Uterus (tissue), 4 donors: ENCODE measurements at places on chromosomes 16 and 17. TPM values are rescaled to one million over a fixed set of nuclear protein-coding genes. Genes with fewer than 3 reads are reported as not detected.

DNA sequence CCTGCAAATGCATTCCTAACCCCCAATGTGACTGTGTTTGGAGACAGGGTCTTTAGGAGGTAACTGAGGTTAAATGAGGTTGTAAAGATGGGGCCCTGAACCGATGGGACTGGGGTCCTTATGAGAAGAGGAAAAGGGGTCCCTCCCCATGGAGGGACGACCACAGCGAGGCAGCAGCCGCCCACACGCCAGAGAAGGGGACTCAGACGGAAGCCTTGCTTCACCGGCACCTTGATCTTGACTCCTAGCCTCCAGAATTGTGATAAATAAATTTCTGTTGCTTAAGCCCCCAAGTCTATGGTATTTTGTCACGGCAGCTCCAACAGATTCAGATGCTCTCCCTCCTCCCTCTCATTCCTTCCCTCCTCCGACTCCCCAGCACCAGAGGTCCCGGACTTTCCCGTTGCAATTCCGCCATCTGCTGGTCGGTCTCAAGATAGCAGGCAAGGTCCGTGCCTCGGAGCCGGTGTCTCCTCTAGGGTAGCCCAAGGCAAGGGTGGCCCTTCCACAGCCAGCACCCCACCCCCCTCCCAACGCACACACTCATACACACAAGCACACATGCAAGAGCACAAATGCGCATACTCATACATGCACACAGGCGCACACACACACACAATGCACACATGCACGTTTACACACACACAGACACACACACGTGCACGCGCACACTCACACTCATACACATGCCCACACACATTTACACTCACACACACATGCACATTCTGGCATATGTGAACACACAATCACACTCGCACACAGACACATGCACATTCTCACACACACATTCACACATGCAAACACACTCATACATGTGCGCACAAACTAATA, 23.1 kb upstream of the C16orf78 start:
- no peak overlapping the region for H3K4me3 ChIP-seq
- no peaks in the 10 kb centered on the region for H3K27me3 ChIP-seq
- no peak overlapping the region for H3K27ac ChIP-seq
- no peaks in the 10 kb centered on the region for H3K4me1 ChIP-seq
- DNase-seq, result peak; percentile 37

GRCh38 chr17:45132572-45133463, 503 bp upstream of the PLCD3 start:
- DNase-seq, result peak; percentile 81
- H3K4me3 ChIP-seq, result peak overlapping the region; percentile 89
- no peaks in the 10 kb centered on the region for H3K36me3 ChIP-seq
- H3K4me1 ChIP-seq, result peaks cover 13% of the 10 kb centered on the region
- H3K27ac ChIP-seq, result peak overlapping the region; percentile 97

GRCh38 chr17:28849281-28849680, 5.5 kb upstream of the ERAL1 start:
- H3K27ac ChIP-seq, result no peak overlapping the region
- H3K36me3 ChIP-seq, result no peaks in the 10 kb centered on the region
- H3K4me1 ChIP-seq, result no peaks in the 10 kb centered on the region
- DNase-seq, result no peak
- H3K4me3 ChIP-seq, result no peak overlapping the region
- no peaks in the 10 kb centered on the region for H3K27me3 ChIP-seq

- no peak for DNase-seq
- H3K4me1 ChIP-seq, result no peaks in the 10 kb centered on the region
- H3K36me3 ChIP-seq, result no peaks in the 10 kb centered on the region
- no peaks in the 10 kb centered on the region for H3K27me3 ChIP-seq
- H3K27ac ChIP-seq, result no peak overlapping the region
- no peak overlapping the region for H3K4me3 ChIP-seq
Measured at GRCh38 chr16:9840761-9841665, 341.2 kb downstream of the GRIN2A start.

Gene TNK1
- 1.5 TPM for total RNA-seq
